ENCODE measurements at places on chromosomes 11 and 22. TPM values are rescaled to one million over a fixed set of nuclear protein-coding genes. Genes with fewer than 3 reads are reported as not detected.

CLCF1 gene
- 3.9 TPM for total RNA-seq

SPCS2 gene
- total RNA-seq: 48.4 TPM

UBQLNL gene
- total RNA-seq: not detected

KCNJ1 gene
- total RNA-seq: under 0.01 TPM

CSRP3 gene
- total RNA-seq: not detected

GALNT18 gene
- total RNA-seq: 7.5 TPM

Data from uterine smooth muscle cell (primary cell).